ENCODE measurements at places on chromosomes 3 and 15.

DNA sequence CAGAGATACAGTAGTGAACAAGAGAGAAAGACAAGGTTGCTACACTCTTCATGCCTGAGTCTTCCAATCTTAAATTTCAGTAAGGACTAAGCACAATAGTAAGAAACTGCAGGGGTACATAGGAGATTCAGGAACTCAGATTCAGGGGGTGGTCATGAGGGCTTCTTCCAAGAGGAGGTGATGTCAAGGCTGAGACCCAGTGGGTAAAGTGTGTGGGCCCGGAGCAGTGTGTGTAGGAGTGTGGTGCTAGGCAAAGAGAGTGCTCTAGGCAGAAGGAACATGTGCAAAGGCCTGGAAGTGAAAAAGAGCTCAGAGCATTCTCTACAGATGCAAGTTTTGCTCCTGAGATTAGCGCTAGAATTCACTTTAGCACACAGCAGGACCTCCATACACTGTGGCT, 102.9 kb upstream of the SPATA12 start:
- DNase-seq = no peak

- no peak for DNase-seq
Observed at GRCh38 chr15:81052046-81052445, 51.3 kb downstream of the TLNRD1 start.

GRCh38 chr3:51709675-51710074, 2.8 kb downstream of the GRM2 start:
- DNase-seq = no peak

GRCh38 chr3:103963599-103963998, 1403.1 kb upstream of the ALCAM start:
- no peak for DNase-seq

DNA sequence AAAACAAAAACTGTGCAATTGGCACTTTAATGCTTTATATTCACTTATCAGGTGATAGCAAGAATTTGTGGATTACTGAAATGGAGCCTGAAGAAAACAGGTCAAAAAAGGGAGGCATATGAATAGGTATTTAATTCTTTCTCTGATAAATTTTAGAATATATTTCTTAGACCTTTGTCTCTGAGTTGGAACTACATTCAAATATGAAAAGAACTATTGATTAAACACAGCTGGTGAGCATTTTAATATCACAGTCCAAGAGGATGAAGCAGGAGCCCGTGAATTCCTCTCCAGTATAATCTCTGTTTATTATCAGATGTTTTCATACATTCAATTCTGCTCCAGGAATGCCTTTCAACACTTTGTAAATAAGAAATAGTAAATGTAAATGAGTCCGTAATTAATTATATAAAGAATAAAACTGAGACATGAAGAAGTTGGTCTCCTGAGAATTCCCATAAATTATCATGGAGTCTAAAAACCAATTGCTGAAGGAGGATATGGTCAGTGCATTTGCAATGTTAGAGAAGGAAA, 86.3 kb upstream of the ARHGEF26 start:
- no peak for DNase-seq

DNA sequence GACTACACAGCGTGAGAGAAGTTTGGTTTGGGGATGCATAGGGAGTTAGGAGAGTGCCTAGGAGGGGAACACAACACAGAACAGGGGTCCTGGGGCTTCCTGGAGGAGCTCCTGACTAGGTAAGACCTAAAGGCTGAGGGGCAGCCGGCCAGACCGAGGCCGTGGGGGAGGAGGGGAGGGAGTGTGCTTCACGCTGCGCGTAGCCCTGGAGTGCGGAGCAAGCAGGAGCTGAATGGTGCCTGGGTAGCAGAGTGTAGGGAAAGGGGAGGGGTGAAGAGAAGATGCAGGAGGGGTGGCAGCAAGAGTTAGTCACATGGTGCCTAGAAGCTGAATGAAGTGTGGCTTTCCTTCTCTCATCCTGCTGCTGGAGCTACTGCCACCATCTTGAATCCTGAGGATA, 32.4 kb upstream of the HHATL start:
- no peak for DNase-seq

GRCh38 chr3:15216501-15216900, 10.5 kb downstream of the CAPN7 start:
- no peak for DNase-seq

GRCh38 chr3:79211586-79212359, 556.0 kb downstream of the ROBO1 start:
- no peak for DNase-seq

- no peak for DNase-seq
Observed at GRCh38 chr3:27666708-27667107, 55.4 kb downstream of the EOMES start.

- no peak for DNase-seq
Observed at GRCh38 chr3:196220991-196221390, 4.7 kb downstream of the SLC51A start.

- DNase-seq = no peak
Observed at GRCh38 chr3:27526614-27527315, 42.6 kb upstream of the SLC4A7 start.

- DNase-seq = no peak
Observed at GRCh38 chr3:177557548-177557947, 360.3 kb upstream of the TBL1XR1 start.

GRCh38 chr3:31240466-31240865, 292.3 kb upstream of the STT3B start:
- no peak for DNase-seq

DNA sequence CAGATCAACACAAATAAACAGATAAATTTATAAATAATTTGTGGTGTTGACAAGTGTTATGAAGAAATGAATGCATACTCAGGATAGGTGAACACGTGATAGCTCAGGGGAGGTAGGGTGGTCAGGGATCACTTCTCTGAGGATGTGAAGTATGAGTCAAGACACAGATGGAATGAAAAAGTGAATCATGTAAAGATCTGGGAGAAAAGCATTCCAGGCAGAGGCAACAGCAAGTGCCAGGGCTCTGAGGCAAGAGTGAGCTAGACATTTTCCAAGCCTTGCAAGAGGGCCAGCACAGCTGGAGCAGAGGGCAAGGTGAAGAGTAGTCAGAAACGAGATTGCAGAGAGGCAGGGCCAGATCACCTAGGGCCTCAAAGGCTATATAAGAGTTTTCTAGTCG, 177.8 kb downstream of the WNT5A start:
- no peak for DNase-seq
